HT1080 (cell line): ENCODE measurements at places on chromosomes 12 and 14.

DNA sequence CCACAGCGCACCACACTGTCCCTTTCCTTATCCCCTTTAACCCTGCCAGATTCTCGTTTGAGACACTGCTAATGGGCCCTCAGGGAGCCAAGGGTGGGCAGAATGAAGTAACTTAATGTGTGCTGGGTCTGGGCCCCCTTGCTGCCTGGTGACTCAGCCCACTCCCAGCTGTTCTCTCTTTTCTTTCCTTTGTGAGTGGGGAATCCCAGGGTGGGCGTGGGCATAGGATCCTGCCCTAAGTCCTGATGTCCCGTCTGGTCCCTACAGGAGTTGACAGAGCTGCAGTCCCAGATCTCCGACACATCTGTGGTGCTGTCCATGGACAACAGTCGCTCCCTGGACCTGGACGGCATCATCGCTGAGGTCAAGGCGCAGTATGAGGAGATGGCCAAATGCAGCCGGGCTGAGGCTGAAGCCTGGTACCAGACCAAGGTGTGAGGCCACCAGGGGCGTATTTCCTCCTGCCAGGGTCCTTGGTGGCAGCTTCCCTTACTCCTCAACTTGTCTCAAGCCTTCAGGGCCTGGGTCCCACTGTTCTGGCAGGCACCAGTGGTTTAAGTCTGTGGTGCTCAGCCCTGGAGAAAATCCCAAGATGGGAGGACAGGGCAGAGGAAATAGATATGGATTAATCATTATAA is 8.3 kb downstream of the KRT7 start:
- no peak for DNase-seq

- DNase-seq, result no peak
Observed at GRCh38 chr12:9074484-9075137, 41.1 kb downstream of the A2M start.

- no peak for DNase-seq
Observed at GRCh38 chr14:51307551-51307950, 67.5 kb downstream of the TMX1 start.

GRCh38 chr14:72305561-72305960 is 373.3 kb downstream of the RGS6 start:
- DNase-seq, result no peak

- no peak for DNase-seq
Observed at GRCh38 chr14:103898204-103898603, 30.1 kb upstream of the TDRD9 start.

GRCh38 chr12:9660046-9660445 is 9.5 kb upstream of the CLEC2D start:
- no peak for DNase-seq

DNA sequence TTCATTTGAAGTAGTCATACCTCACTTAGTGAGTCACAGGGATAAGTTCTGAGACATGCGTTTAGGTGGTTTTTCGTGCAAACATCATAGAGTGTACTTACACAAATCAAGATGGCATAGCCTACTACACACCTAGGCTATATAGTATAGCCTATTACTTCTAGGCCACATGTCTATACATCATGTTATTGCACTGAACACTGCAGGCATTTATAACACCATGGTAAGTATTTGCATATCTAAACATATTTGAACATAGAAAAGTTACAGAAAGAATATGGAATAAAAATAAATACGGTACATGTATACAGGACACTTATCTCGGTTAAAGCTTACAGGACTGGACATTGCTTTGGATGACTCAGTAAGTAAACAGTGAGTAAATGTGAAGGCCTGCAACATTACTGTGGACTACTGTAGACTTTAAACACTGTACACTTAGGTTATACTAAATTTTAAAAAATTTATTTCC is 670.6 kb downstream of the SLC16A7 start:
- DNase-seq, result peak; percentile 77

GRCh38 chr12:75876832-75877762 is 154.5 kb downstream of the PHLDA1 start:
- DNase-seq, result no peak

- peak; percentile 44 for DNase-seq
Observed at GRCh38 chr14:75566321-75566720, 12.1 kb upstream of the FLVCR2 start.

DNA sequence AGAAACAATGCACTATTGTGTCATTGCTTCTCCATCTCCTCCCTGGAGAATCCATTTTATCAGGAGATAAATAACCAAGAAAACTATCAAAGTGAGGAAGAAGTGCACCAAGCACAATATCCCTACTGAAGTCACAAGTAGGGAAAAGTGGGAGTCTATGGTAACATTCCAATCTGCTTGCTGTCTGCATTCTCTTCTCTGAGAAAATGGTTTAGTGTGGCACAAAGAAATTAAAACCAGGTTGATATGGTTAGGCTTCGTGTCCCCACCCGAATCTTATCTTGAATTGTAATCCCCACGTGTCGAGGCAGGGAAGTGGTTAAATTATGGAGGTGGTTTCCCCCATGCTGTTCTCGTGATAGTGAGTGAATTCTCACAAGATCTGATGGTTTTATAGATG is 209.7 kb downstream of the PRKD1 start:
- no peak for DNase-seq

- no peak for DNase-seq
Observed at GRCh38 chr12:16492240-16492639, 113.7 kb downstream of the LMO3 start.

DNA sequence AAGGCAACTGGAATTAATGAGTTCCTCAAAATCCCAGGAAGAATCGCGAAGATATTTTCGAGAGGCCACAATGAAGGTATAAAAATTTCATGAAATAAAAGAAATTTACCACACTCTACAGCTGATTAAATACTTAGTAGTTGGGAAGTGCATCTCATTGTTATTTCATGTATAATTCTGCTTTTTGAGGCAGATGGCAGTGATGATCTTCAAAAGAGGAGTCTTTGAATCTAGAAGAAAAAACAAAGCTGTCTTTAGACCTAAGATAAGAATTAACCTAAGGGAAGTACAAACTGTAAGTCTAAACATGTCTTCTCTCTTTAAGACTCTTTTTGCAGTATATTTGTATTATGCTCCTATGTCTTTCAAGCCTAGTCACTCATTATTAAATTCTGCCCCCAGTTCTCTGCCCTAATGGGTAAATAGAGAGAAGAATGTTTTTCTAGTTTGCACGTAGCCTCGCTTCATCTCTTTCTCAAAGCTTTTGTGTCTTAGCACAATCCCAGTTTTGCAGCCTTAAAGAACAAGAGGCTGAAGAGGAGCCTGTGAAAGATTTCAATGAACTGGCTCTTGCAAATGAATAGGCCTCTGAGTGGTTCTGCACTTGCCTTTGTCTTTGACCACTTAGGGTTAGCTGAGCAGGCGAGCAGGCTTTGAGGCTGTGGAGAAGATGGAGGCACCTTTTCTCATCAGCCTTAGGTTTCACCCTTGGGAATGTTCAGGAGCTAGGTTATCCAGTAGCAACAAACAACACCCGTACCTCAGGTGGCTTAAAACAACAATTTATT is 32.7 kb downstream of the CFAP54 start:
- no peak for DNase-seq

DNA sequence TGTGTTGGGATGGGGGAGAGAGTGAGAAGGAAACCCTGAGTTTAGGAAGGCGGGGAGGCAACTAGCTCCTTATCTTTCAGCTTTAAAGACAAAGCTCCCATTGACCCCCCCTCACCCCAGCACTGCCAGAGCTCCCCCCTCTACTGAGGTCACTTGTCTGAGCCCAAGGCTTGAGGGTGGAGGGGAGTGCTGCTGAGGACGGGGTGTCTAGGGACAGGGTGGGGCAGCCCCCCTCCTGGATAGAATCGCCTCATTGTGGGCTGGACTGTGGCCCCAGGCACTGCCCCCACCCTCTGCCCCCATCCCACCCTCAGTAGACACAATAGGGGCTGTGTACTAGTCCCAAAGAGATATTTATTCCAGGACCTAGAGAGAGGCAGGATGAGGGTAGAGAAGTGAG is 3.0 kb downstream of the ERBB3 start:
- DNase-seq, result no peak

GRCh38 chr14:63614679-63615363 is 26.9 kb downstream of the WDR89 start:
- peak; percentile 73 for DNase-seq

DNA sequence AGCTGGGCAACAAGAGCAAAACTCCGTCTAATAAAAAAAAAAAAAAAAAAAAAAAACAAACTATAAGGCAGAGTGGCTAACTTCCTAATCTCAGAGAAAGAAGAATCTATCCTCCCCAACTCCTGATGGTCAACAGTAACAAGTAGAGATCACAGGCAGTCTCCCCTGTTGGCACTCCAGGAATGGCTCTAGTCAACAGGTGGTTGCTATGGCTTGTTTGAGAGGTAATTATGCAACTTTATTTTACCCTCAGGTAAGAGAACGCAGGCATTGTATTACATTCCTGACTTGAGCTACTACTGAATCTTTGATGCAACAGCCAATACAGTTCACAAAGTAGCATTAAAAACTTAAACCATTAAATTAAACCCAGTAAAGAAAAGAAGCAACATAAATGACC is 180.3 kb downstream of the DICER1 start:
- DNase-seq, result no peak

- peak; percentile 28 for DNase-seq
Observed at GRCh38 chr12:48788854-48789775, at the start of gene ADCY6. Gene ADCY6 (minus strand): TSS chr12:48789089. CDS start chr12:48783434, 5,655 bp downstream.

- DNase-seq, result no peak
Observed at GRCh38 chr12:68381476-68382219, 49.5 kb upstream of the MDM1 start.

- no peak for DNase-seq
Observed at GRCh38 chr12:93745286-93745685, 68.1 kb downstream of the CRADD start.
